ENCODE measurements at places on chromosomes 12 and 14.
A peak's percentile ranks its signal among the peaks of the same experiment; 100 is the strongest.

DNA sequence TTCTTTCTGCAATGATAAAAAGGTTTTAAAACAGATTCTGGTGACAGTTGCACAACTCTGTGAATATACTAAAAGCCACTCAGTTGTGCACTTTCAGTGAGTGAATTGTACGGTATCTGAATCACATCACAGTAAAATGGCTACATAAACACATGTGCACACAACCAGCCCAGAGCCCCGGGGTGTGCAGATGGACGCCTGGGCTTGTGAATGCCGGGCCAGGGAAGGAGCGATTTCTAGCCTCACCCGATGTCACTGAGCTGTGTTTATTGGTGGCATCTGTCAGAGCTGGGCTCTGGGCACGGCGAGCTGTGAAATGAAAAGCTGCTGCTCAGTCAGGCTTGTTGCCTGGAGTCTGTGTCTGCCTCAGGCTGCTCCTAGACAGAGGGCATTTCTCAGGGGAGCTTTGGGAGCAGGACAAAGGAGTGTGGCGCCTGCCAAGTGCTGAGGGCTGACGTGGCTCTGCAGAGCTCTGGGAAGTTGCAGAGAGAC lies 25.9 kb downstream of the RHOF start:
- peak overlapping the region; percentile 31 for H3K4me3 ChIP-seq
- peak; percentile 90 for DNase-seq
- no peaks in the 10 kb centered on the region for H3K27me3 ChIP-seq
- H3K36me3 ChIP-seq, result no peaks in the 10 kb centered on the region
- H3K27ac ChIP-seq, result peak overlapping the region; percentile 67
- peaks cover 31% of the 10 kb centered on the region for H3K4me1 ChIP-seq

DNA sequence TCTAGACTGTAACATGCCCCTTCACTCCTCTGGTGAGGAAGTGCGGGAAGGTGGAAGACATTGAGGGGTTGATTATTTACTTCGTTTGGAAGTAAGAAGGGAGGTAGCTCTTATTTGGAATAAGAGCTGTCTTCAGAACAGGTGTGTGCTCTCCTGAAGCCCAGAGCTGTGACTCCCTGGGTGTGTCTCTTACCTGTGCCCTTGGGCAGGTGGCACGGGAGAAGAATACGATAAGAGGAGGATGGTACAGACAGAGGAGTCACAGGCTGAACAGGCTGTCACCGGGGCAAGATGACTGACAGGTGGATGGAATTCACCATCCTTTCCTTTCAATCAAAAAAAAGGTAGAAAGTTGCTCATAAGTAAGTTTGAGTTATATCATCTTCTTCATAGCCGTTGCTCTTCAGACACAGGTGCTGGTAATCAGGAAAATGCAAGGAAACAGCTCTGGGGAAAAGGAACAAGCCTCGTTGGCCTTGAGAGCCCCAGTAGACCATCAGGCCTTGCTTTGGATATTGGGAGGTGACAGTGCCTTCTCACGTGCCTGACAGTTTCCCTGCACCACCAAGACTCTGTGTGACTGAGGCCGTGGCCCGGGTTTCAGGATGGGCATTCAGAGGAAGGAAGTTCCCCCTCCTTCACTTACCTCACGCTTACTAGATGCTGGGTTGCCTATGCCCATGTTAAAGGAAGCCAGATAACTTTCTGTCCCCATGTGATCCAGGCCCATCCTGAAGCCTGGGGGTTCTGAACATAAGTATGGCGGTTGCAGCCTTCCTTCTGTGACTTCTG lies 120.4 kb downstream of the ETV6 start:
- H3K4me1 ChIP-seq, result peaks cover 20% of the 10 kb centered on the region
- DNase-seq, result no peak
- no peaks in the 10 kb centered on the region for H3K27me3 ChIP-seq
- H3K36me3 ChIP-seq, result no peaks in the 10 kb centered on the region
- no peak overlapping the region for H3K4me3 ChIP-seq

GRCh38 chr12:97595426-97595831 lies 132.8 kb downstream of the RMST start:
- H3K27ac ChIP-seq, result no peak overlapping the region
- H3K4me3 ChIP-seq, result no peak overlapping the region
- no peak for DNase-seq
- no peaks in the 10 kb centered on the region for H3K36me3 ChIP-seq
- no peaks in the 10 kb centered on the region for H3K4me1 ChIP-seq
- no peaks in the 10 kb centered on the region for H3K27me3 ChIP-seq

- peaks cover 4% of the 10 kb centered on the region for H3K4me1 ChIP-seq
- H3K27me3 ChIP-seq, result no peaks in the 10 kb centered on the region
- DNase-seq, result peak; percentile 82
- no peaks in the 10 kb centered on the region for H3K36me3 ChIP-seq
Observed at GRCh38 chr14:92607702-92608429, 94.3 kb downstream of the RIN3 start.

DNA sequence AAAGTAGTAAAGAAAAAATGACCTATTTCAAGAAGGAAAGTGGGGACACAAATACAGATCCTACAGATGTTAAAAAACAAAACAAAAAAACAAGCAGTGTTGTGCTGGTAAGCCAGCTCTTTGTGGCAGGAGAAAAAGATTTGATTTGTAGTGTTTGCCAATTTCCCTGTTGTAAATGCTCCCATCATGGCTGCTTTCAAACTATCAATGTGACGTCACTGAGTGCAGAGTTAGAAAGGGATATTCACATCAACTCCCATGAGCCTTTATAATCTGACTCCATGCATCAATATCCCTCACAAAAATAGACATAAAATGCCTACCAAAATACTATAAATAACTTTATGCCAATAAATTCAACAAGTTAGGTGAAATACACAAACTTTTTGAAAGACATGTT lies 32.2 kb upstream of the BCL11B start:
- DNase-seq, result no peak
- no peak overlapping the region for H3K4me3 ChIP-seq
- 0 out of 2 replicates have a peak, but pooled peaks cover 3% of the 10 kb centered on the region for H3K27me3 ChIP-seq
- H3K36me3 ChIP-seq, result no peaks in the 10 kb centered on the region
- no peaks in the 10 kb centered on the region for H3K4me1 ChIP-seq

GRCh38 chr12:6266971-6267721 lies 43.3 kb upstream of the PLEKHG6 start:
- H3K36me3 ChIP-seq, result no peaks in the 10 kb centered on the region
- peak; percentile 31 for DNase-seq
- H3K27me3 ChIP-seq, result 0 out of 2 replicates have a peak, but pooled peaks cover 2% of the 10 kb centered on the region
- H3K4me3 ChIP-seq, result no peak overlapping the region

GRCh38 chr12:20234474-20234873 lies 133.9 kb upstream of the PDE3A start:
- H3K36me3 ChIP-seq, result no peaks in the 10 kb centered on the region
- no peaks in the 10 kb centered on the region for H3K27me3 ChIP-seq
- no peak for DNase-seq
- H3K4me1 ChIP-seq, result no peaks in the 10 kb centered on the region

DNA sequence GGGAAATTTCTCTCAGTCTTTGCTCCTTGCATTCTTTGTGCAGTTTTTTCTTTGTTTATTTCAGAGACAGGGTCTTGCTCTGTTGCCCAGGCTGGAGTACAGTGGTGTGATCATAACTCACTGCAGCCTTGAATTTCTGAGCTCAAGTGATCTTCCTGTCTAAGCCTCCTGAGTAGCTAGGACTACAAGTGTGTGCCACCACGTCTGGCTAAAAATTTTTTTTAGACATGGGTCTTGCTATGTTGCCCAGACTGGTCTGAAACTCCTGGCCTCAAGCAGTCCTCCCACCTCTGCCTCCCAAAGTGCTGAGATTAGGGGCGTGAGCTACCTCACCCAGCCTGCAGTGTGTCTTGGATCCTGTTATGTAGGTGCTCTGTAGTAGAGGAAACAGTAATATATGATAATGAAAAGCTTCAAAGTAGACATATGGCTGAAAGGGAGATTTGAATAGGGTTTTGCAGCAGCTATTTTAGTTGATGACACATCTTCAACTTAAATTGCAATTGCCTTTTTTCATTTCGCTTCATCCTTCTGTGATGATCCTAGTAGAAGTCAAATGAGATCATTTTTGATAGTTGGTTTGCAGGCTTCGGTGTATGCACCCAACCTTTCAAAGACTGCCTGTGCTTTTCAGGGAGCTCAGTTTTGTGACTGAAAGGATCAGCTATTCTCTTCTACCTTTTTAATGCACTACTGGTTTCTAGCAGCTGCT lies 75.4 kb downstream of the FUT8 start:
- H3K4me1 ChIP-seq, result peaks cover 9% of the 10 kb centered on the region
- H3K4me3 ChIP-seq, result no peak overlapping the region
- no peaks in the 10 kb centered on the region for H3K36me3 ChIP-seq
- H3K27ac ChIP-seq, result no peak overlapping the region

- peaks cover 8% of the 10 kb centered on the region for H3K4me1 ChIP-seq
- H3K4me3 ChIP-seq, result no peak overlapping the region
- no peaks in the 10 kb centered on the region for H3K36me3 ChIP-seq
- no peaks in the 10 kb centered on the region for H3K27me3 ChIP-seq
- peak; percentile 82 for DNase-seq
Observed at GRCh38 chr12:30622509-30622908, 73.2 kb downstream of the IPO8 start.

- H3K36me3 ChIP-seq, result no peaks in the 10 kb centered on the region
- no peaks in the 10 kb centered on the region for H3K27me3 ChIP-seq
- H3K4me3 ChIP-seq, result no peak overlapping the region
- DNase-seq, result no peak
- H3K27ac ChIP-seq, result no peak overlapping the region
- H3K4me1 ChIP-seq, result no peaks in the 10 kb centered on the region
Observed at GRCh38 chr14:84323450-84323849, 1206.5 kb upstream of the FLRT2 start.

DNA sequence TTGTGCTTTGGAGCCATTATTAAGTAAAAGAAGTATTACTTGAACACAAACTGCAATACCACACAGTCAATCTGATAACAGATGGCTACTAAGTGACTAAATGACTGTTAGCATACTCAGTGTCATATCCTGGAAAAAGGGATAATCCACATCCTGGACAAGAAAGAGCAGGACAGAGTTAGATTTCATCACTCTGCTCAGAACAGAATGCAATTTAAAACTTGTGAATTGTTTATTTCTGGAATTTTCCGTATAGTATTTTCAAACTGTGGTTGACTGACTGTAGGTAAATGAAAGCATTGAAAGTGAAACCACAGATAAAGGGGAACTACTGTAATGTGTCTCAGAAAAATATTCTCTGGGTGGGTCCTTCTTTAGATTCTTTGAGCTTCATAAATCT lies 458.8 kb downstream of the TMEM117 start:
- no peaks in the 10 kb centered on the region for H3K36me3 ChIP-seq
- no peak overlapping the region for H3K4me3 ChIP-seq
- no peak for DNase-seq

GRCh38 chr12:34397591-34398365 lies 375.5 kb downstream of the ALG10 start:
- no peaks in the 10 kb centered on the region for H3K27me3 ChIP-seq
- no peak overlapping the region for H3K27ac ChIP-seq
- H3K4me3 ChIP-seq, result no peak overlapping the region
- DNase-seq, result no peak
- no peaks in the 10 kb centered on the region for H3K4me1 ChIP-seq
- H3K36me3 ChIP-seq, result no peaks in the 10 kb centered on the region

GRCh38 chr12:128947209-128947608 lies 93.9 kb downstream of the GLT1D1 start:
- H3K36me3 ChIP-seq, result no peaks in the 10 kb centered on the region
- H3K27ac ChIP-seq, result no peak overlapping the region
- no peaks in the 10 kb centered on the region for H3K4me1 ChIP-seq

DNA sequence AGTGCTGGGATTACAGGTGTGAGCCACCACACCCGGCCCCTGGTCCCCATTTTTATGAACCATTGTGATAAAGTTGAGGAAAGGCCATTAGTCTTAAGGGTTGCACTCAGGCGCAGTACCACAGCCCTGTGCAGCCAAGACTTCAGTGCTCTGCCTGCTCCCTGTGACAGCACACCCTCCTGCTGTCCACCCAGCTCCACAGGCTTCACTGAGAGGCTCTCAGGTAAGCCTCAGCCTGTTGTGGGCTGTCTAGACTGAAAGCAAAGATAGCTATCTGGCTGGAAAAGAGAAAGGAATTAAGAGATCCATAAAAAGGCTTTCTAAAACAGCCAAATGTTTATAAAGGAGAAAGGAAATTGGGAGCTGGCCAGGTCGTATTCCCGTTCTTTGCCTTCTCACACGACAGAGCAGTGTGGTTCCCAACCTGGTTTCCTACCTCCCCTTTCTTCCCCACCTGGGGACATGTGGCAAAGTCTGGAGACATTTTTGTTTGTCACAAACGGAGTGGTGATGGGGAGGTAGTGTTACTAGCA lies 19.1 kb upstream of the DNM1L start:
- peaks cover 4% of the 10 kb centered on the region for H3K4me1 ChIP-seq
- H3K27me3 ChIP-seq, result no peaks in the 10 kb centered on the region
- DNase-seq, result no peak

GRCh38 chr12:46438719-46439319 lies 66.2 kb upstream of the SLC38A2 start:
- H3K27ac ChIP-seq, result no peak overlapping the region
- H3K27me3 ChIP-seq, result no peaks in the 10 kb centered on the region
- H3K4me1 ChIP-seq, result peaks cover 35% of the 10 kb centered on the region
- H3K4me3 ChIP-seq, result no peak overlapping the region
- H3K36me3 ChIP-seq, result no peaks in the 10 kb centered on the region

GRCh38 chr14:100291305-100292075 lies 14.8 kb downstream of the SLC25A29 start:
- H3K27ac ChIP-seq, result no peak overlapping the region
- H3K4me3 ChIP-seq, result no peak overlapping the region
- no peaks in the 10 kb centered on the region for H3K27me3 ChIP-seq
- H3K36me3 ChIP-seq, result no peaks in the 10 kb centered on the region
- no peak for DNase-seq

DNA sequence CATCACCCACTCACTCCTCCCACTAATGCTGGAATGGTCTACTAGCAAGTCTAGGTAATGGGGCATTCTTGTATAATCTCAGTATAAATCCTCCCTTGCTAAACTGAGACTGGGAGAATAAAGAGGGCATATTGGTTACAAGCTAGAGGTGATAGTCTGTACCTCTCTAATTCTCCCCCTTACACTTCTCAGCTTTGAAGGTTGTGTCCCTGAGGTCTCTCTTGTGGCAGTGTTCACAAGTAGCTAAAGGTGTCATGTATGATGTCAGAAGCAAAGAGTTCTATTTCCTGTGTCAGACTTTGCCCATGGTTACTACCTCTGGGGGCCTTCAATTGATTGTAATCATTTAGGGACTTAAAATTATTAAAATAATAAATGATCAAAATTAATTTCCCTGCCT lies 26.6 kb upstream of the CCDC196 start:
- no peak for DNase-seq
- H3K4me1 ChIP-seq, result no peaks in the 10 kb centered on the region
- no peak overlapping the region for H3K27ac ChIP-seq
- H3K4me3 ChIP-seq, result no peak overlapping the region

GRCh38 chr14:55772486-55772885 lies 192.5 kb downstream of the KTN1 start:
- H3K4me3 ChIP-seq, result no peak overlapping the region
- peaks cover 12% of the 10 kb centered on the region for H3K27me3 ChIP-seq
- no peaks in the 10 kb centered on the region for H3K4me1 ChIP-seq
- no peak for DNase-seq

GRCh38 chr14:35398071-35398584 lies 6.4 kb downstream of the NFKBIA start:
- H3K4me3 ChIP-seq, result no peak overlapping the region
- no peak overlapping the region for H3K27ac ChIP-seq
- peaks cover 27% of the 10 kb centered on the region for H3K36me3 ChIP-seq
- H3K27me3 ChIP-seq, result no peaks in the 10 kb centered on the region

- H3K4me1 ChIP-seq, result no peaks in the 10 kb centered on the region
- peaks cover 25% of the 10 kb centered on the region for H3K36me3 ChIP-seq
- no peak overlapping the region for H3K4me3 ChIP-seq
- H3K27ac ChIP-seq, result no peak overlapping the region
- H3K27me3 ChIP-seq, result peaks cover 8% of the 10 kb centered on the region
Observed at GRCh38 chr14:77470224-77470870, 12.5 kb downstream of the AHSA1 start.

- H3K36me3 ChIP-seq, result no peaks in the 10 kb centered on the region
- peak overlapping the region; percentile 93 for H3K4me3 ChIP-seq
- no peaks in the 10 kb centered on the region for H3K27me3 ChIP-seq
- DNase-seq, result peak; percentile 51
- H3K4me1 ChIP-seq, result peaks cover 14% of the 10 kb centered on the region
Observed at GRCh38 chr12:14768823-14769405, 34.4 kb downstream of the WBP11 start.
